ENCODE measurements at places on chromosomes 13 and 19. TPM values are rescaled to one million over a fixed set of nuclear protein-coding genes. Genes with fewer than 3 reads are reported as not detected.

DNA sequence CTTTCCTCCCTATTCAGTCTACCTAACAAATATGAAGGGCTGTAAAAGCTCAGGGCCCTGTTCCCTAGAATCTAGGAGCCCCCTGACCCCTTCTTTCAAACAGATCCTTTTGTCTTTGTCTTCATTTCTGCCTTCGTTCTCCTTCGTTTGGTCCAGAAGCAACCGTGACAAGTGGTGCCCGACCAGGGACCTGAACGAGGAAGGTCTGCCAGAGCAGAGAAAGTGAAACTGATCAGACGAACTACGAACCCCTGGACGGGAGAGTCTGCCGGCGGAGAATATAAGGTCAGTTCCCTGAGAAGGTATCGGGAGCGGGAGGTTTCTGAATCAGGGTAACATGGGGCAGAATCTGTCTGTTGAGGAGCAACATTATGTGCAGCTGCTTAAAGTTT is 751 bp downstream of the ERVK3-1 start:
- DNase-seq, result no peak

DNA sequence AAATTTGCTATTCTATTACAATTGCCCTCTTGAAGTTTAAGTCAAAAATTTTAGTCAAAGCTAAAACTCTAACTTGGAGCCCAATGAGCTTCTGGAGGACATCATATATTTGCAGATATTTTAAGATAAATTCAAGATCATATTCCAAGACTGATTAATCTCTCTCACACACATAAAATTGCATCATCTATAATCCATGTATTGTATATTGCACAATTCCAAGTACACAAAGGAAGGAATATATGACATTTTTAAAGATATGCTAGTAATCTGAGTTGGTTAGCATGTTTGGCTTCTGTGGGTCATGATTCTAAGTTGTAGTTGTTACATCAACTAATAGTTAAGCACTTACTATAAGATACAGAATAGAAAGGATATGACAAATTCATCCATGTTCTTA is 53.3 kb downstream of the KCNRG start:
- DNase-seq, result no peak

- DNase-seq, result no peak
Measured at GRCh38 chr13:97512732-97513131, 78.8 kb downstream of the RAP2A start.

DNA sequence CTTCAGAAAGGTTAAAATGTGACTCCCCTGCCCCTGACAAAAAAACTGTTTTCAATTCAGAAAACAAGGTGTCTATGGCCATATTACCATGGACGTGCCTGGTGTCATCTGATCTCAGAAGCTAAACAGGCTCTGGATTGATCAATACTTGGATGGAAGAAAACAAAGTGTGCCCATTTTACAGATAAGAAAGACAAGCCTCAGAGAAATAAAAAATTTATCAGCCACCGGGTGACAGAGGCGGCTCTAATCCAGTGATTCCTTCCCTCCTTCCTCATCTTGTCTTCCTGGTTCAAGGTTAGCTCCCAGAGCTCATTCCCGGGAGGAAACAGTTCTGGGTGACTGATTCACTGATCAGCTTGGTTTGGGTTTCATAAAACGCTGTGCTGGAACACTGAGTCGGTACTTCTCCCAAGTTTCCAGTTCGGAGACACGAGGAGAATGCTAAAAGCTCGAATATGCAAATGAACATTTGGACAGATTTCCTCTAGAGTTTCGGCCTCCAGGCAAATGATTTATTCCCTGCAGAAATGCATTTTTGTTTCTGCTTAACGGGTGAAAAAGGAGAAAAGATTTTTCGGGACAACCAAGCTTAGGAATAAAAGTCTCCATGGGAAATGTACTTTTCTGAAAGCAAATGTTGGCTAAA is 211.2 kb downstream of the UQCRFS1 start:
- no peak for DNase-seq

- no peak for DNase-seq
Measured at GRCh38 chr13:102038787-102039186, 363.1 kb downstream of the FGF14 start.

ZNF506 gene
- total RNA-seq, result 10.6 TPM

TYROBP gene
- total RNA-seq, result 5.3 TPM

LYL1 gene
- total RNA-seq, result 0.69 TPM

All from pancreas (tissue), 10 donors.